Mesenchymal stem cell (in vitro differentiated cells and primary cell): ENCODE measurements at places on chromosomes 2 and 18.

DNA sequence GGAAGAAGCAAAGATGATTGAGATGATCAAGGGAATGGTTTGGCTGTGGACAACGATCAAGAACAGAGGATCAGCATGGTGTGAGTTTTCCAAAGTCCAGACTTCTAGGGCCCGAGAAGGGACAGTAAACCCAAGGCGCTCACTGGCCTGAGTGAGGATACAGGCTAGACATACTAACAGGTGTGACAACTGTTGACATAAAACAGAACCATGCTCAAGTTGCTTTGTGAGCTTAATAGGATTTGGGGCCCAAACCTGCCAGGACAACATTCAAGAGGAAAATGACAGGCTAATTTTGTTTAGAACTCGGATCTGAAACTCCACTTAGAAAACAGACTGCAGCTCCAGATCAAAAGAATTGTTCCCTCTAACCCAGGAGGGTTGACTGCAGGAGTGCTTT is 68.1 kb upstream of the ACKR3 start:
- no peak for DNase-seq

DNA sequence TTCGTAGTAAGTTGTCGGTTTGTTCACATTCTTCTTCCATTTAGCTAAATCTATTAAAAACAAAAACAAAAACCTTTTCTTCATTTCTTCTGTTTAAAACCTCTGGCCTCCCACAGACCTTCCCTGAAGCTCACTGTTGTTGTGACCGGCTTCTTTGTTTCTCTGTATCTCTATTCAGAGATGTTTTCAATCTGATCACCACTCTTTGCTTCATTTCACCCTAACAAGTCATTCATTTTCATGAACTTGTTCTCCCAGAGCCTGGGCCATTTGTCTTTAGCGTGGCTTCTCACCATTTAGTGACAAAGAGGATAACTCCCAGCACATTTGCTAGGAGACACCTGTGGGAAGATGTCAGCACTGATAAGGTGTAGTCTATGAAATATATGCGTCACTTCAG is 794.2 kb downstream of the ERBB4 start:
- DNase-seq = no peak

DNA sequence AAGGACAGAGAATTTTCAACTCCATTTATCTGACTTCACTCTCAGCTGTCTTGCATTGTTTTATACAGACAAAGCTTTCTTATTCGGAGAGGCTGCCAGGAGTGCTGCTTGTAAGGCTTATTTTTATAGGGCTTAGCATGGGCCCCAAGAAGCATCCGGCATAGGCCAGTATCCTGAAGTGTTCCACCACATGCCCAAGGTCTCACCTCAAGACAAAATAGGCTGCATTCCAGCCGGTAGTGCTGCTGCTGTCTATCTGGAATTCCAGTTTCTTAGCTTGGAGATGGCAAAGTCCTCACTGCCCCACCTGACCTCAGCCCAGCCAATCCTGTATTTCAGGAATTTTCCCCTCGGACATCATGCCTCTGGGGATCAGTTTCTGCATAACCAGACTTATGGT is 47.6 kb upstream of the MCFD2 start:
- no peak for DNase-seq

DNA sequence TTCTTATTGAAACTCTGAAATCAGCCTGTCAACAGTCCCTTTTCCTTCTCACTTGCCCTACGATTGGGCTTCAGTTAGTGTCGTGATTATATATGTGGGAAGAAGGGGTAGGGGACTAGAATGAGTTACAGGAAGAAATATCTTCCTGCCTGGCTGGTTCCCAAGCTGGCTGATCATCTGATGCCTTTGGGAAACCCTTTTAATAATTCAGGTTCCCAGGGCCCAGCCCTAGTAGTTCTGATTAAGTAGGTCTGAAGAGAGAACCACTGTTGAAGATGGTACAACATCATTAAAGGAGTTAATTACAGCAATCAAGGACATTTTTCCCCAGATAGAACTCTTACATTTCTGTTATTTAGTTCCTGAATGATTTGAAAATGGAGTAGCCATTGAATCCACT is 110.1 kb upstream of the EML6 start:
- no peak for DNase-seq

- DNase-seq = no peak
Measured at GRCh38 chr18:35691625-35692024, 110.1 kb downstream of the GALNT1 start.

GRCh38 chr2:101796825-101797600 is 99.5 kb downstream of the MAP4K4 start:
- DNase-seq = no peak

DNA sequence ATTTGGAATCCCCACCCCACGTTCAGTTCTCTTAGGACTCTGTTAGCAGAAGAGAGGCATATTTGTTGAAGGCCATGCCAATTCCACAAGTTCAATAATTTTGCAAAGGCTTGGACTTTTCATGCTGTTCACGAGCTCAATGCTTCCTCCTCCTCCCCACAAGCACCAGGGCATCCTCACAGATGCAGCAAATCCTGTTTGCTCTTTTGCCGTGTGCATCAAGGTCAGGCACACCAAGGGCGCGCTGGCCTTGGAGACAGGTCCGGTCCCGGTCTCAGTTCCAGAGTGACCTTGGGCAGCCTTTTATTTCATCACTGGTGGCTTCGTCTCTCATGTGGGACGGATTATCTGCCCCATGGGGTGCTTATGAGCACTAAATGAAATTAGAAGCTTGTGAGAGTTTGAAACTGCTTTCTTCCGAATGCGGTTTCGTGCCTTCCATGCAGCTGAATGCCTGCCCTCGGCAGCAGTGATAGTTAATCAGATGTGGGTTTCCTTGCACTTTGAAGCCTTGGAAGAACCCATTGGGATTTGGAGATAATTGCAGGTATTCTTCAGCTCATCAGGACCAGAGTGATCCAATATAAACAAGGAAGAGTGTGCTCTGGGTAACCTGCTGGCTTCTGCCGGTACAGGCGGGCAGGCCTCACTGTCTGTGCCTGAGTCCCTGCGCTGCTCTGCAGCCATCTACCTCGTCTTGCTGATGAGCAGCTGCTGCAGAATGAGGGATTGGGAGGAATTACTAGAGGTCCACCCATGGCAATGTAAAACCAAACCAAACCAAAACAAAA is 140.8 kb downstream of the SH3BP4 start:
- DNase-seq = no peak

- DNase-seq = no peak
Measured at GRCh38 chr2:183009249-183009899, 28.9 kb downstream of the NCKAP1 start.

- no peak for DNase-seq
Measured at GRCh38 chr18:55786651-55787272, 198.8 kb upstream of the TCF4 start.

GRCh38 chr2:206164261-206164862 is 4.7 kb downstream of the EEF1B2 start:
- peak; percentile 59 for DNase-seq

GRCh38 chr18:55868909-55869308 is 280.9 kb upstream of the TCF4 start:
- peak; percentile 31 for DNase-seq

- DNase-seq = no peak
Measured at GRCh38 chr2:232352511-232353091, 25.9 kb upstream of the ALPP start.

DNA sequence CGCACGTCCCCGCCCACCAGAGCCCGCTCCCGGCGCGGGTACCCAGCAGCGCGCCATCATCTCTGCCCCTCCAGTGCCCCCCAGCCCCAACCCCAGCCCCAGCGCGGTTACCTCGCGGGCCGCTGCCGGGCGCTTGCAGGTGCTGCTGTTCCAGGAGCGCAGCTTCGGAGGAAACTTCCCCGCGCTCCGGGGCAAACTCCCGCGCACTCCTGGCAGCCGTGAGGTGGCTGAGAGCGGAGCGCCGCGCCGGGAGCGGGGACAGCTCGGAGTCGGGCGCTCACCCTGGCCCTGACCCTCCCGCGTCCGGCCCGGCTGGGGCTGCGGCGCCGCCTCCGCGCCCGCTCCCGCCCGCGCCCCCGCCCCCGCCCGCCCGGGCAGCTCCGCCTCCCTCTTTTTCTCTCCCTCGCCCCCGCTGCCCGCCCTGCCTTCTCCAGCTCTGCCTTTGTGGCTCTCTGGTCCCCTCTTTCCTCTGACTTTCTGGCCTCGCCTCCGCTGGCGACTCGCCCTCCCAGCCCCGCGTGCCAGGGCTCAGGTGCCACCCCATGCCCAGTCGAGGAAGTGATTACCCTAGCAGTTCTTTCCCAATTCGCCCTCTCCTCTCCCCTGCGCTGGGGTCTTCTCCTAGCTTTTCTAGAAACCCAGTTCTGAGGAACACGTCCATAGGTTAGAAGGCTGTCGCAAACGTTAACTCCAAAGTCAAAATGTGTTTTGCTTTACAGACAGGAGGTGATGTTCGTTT is at the start of gene CHST9:
Gene CHST9, minus strand, starts transcription at position 284 of the 739 bp plus-strand sequence. CDS start 42,499 bp downstream, outside the sequence.
- no peak for DNase-seq

- DNase-seq = no peak
Measured at GRCh38 chr2:176187899-176188773, at the start of gene HOXD1. Gene HOXD1, plus strand, starts transcription at chr2:176188668. Its CDS starts 134 bp downstream, at chr2:176188802.

GRCh38 chr18:23868136-23868785 is 146.3 kb upstream of the TTC39C start:
- DNase-seq = no peak

DNA sequence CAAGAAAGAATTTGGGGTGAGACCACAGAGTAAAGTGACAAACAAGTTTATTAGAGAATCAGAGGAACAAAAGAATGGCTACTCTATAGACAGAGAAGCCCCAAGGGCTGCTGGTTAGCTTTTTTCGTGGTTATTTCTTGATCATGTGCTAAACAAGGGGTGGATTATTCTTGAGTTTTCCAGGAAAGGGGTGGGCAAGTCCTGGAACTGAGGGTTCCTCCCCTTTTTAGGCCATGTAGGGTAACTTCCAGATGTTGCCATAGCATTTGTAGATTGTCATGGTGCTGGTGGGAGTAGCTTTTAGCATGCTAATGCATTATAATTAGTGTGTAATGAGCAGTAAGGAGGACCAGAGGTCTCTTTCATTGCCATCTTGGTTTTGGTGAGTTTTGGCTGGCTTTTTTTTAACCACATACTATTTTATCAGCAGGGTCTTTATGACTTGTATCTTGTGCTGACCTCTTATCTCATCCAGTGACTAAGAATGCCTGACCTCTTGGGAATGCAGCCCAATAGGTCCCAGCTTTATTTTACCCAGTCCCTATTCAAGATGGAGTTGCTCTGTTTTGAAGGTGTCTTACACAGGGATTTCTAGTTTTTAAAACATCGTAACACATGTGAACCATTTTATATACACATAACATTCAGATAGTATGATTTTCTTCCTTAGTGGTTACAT is 77.8 kb downstream of the MYO1B start:
- DNase-seq = no peak

DNA sequence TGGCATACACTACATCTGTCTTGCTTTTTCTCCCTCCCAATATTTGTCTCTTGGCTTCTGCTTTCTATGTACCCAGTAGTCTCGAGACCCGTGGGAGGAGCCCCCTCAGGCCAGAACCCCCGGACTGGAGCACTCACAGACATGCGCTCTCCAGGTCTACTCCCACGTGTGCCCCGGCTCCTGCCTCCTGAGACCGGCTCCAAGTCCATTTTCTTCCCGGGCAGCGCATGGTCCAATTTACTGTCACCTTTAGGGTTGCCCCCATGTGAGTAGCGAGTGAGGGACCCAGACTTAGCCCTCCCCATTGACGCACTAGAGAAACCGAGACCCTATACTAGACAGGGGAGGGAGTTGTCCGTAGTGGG is 11.8 kb upstream of the TEX51 start:
- DNase-seq = no peak

GRCh38 chr2:218186355-218186766 is 19.6 kb upstream of the CXCR1 start:
- peak; percentile 72 for DNase-seq

DNA sequence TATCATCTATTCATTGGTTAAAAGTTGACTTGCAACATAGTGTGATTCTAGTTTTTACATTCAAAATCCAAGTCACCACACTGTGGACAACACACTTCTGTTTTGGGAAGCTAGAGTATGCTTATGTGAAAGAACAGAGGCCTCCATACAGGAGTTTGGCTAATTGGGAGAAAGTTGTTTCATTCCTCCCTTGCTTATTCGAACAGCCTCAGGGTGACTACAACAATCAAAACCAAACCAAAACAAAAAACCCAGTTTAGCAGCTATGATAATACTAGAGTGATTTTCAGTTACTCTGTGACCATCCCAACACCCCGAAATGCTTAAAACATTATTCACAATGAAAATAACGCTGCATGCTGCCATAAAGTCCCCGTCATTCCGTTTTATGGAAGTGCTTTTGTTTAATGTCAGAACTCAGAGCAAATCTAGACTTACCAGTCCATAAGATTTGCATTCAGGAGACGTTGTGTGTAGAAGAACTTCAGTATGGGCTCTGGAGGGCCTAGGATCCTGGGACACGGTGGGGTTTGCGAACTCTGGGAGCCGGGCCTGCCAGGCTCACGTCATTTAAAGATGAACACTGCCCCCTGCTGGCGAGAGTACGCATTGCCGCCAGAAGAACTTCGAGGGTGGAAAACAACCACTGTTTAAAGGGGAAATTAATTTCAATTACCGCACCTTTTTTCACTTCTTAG is 111.4 kb downstream of the FTCDNL1 start:
- DNase-seq = peak; percentile 62

- DNase-seq = no peak
Measured at GRCh38 chr2:212532585-212532984, 6.0 kb downstream of the ERBB4 start.

GRCh38 chr2:239313776-239314175 is 87.0 kb downstream of the HDAC4 start:
- DNase-seq = no peak

GRCh38 chr18:42305869-42306593 is 351.0 kb downstream of the PIK3C3 start:
- DNase-seq = peak; percentile 14

DNA sequence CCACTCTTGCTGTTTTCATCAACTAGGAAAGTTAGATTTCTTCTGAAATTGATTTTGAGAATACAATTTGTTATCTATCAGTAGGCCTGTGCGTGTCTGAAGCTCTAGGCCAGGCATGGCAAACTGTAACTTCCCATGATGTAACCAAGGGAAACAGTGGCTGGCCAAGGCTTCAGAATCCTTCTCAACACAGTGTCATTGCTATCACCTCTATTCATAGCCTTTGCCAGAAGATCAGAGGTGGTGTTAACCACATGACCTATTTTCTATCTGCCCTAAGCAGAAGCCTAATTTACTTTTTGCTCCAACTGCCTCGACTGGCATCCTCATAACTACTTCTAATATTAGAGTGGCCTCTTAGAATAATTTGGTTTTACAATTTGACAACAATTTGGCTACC is 2.5 kb downstream of the ITGB6 start:
- no peak for DNase-seq
